HT-29 (cell line): ENCODE measurements at places on chromosomes 16 and 17.

- DNase-seq = no peak
These were observed 5.7 kb downstream of the NUPR1 start for GRCh38 chr16:28532940-28533647.

DNA sequence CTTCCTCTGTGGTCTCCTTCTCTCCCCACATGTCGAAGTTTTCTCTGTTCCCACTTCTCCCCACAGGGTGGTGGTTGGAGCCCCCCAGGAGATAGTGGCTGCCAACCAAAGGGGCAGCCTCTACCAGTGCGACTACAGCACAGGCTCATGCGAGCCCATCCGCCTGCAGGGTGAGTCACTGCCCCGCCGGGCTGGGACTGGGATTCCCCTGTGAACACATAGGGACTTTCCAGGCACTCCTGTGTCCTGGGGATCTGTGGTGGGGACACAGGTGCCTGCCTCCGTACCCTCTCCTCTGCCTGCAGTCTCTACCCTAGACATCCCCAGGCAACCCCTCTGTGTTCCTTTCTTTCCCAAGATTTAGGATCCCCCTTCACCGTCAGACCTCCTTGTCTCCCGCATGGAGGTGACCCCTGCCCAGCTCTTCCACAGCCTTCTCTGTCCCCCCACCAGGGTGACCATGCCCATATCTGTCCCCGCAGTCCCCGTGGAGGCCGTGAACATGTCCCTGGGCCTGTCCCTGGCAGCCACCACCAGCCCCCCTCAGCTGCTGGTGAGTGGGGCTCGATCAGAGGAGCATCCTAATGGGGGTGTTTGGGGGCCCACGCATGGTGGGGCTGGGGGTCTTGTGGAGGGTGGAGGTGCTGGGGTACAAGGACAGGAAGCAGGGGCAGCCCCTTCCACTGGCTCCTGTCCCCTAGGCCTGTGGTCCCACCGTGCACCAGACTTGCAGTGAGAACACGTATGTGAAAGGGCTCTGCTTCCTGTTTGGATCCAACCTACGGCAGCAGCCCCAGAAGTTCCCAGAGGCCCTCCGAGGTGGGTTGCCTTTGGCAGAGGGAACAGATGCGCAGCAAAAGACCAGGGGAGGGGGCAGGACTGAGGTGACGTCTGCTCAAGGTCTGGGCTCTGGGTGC is 5.8 kb downstream of the ITGAM start:
- DNase-seq = peak; percentile 23

- no peak for DNase-seq
These were observed 66.2 kb downstream of the IQCK start for GRCh38 chr16:19784183-19784736.

- DNase-seq = no peak
These were observed at the start of gene HS3ST2 for GRCh38 chr16:22813948-22814710. HS3ST2 (plus strand) TSS chr16:22814162; CDS start chr16:22814611, 449 bp downstream.

GRCh38 chr16:75209944-75210343 is 3.0 kb upstream of the CTRB2 start:
- DNase-seq = no peak

DNA sequence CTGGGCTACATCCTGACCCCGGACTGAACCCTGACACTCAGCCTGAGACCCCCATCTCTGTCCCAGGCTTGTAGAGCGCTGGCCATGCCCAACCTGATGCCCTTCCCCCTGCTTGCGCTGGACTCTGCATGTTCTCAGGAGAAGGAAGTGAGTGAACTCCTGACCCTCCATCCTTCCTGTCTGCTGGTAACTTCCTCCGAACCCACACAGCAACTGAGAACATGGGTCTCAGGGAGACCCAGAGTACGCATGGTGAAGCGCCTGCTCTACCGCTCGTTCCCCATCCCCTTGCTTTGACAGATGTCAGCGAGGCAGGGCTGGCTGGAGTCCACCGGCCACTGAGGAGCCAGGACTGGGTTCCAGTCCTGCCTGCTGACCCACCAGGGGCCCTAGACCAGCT is 6.1 kb downstream of the CAMKK1 start:
- DNase-seq = no peak

DNA sequence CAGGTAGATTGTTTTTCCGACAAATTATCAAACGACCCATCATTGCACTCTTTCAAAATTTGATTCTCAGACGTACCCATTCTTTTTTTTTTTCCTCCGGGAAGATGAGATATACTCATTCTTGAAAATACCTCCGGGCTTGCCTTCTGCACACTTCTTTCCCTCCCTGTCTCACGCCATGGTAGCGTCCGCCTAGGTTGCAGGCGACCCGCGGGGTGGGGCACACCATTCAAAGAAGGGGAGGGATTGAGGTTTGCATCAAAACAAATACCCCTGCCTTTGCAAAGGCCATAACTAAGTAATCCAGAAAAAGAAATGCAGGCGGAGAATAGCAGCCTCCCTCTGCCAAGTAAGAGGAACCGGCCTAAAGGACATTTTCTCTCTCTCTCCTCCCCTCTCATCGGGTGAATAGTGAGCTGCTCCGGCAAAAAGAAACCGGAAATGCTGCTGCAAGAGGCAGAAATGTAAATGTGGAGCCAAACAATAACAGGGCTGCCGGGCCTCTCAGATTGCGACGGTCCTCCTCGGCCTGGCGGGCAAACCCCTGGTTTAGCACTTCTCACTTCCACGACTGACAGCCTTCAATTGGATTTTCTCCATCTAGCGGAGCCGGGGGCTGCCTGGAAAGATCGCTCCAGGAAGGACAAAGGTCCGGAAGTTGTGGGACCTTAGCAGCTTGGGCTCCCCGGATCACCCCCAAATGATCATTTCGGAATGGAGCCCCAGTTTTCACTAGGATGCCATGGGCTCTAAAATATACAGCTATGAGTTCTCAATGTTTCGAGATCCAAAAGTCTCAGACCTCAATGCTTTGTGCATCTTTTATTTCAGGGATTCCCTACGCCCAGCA is 843 bp downstream of the TP53 start:
- peak; percentile 88 for DNase-seq

DNA sequence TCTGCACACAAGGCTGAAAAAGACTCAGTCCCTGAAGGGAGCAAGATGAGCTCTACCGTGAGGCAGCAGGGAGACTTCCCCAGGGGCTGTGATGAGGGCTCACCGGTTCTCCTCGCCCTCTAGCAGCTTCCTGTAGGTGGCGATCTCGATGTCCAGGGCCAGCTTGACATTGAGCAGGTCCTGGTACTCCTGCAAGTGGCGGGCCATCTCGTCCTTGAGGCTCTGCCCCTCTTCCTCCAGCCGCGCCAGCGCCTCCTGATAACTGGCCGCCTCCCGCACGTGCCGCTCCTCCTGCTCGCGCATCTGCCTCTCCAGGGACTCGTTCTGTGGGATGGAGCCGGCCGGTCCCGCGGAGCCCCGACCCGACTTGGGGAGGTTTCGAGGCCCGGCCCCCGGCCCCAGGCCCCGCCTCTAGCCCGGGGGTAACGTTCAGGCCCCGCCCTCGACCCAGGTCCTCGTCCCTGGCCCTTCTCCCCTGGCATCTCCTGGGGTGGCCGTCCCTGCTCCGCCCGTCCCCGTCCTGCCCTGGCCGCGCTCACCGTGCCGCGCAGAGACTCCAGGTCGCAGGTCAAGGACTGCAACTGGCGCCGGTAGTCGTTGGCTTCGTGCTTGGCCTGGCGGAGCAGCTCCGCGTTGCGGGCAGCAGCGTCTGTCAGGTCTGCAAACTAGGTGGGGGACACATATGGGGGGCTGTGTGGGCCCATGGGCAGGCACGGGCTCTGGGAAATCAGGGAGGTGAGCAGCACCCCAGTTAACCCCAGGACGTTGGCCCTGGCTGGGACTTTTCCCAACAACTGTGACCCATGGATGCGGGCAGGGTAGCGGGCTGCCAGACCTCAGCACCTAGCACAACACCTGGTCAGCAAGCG is 3.9 kb downstream of the GFAP start:
- peak; percentile 75 for DNase-seq

DNA sequence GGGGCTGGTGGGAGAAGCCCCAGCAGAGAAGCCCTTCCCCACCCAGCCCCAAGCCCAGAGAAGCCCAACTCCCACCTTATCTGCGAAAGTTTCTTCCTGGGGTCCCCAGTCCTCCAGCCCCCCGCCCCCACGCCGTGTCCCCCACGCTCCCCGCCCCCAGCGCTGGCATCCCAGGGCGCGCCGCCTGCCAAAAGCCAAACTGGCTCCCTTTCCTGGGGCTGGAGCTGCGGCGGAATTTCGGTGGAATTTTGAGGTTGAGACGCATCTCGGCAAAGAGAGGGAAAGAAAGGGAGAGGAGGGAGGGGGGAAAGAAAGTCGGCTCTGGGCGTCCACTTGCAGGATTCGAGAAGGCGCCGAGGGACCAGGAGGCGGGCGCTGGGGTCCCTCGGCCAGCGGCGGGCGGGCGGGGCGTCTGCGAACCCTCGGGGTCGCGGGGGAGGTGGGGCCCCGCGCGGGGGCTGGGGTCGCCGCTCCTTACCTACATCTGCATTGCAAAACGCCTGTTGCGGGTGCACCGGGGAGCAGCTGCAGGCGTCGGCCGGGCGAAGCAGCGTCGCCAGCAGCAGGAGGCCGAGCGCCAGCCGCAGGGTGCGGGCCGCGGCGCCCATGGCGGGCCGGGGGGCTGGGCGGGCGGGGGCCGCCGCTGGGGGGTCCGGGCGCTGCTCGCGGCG is 571 bp downstream of the TIMP2 start:
- no peak for DNase-seq

DNA sequence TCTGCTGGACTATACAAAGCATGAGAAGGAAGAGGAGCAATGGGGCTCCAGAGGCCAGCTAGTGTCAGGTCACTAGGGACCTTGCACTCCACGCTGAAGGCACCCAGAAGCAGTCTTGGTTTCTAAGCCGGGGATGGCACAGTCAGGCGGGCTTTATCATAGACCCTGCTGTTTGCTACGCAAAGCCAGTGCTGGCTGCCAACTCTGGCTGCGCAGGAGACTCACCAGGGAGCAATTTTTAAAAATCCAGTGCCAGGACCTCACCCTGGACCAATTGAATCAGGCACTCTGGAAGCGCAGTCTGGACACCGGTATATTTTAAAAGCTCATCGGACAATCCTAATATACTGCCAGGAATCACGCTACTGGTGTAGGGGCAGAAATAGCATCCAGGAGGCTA is 368.5 kb upstream of the XYLT1 start:
- DNase-seq = no peak

GRCh38 chr16:88593489-88593888 is 23.3 kb downstream of the ZC3H18 start:
- no peak for DNase-seq

DNA sequence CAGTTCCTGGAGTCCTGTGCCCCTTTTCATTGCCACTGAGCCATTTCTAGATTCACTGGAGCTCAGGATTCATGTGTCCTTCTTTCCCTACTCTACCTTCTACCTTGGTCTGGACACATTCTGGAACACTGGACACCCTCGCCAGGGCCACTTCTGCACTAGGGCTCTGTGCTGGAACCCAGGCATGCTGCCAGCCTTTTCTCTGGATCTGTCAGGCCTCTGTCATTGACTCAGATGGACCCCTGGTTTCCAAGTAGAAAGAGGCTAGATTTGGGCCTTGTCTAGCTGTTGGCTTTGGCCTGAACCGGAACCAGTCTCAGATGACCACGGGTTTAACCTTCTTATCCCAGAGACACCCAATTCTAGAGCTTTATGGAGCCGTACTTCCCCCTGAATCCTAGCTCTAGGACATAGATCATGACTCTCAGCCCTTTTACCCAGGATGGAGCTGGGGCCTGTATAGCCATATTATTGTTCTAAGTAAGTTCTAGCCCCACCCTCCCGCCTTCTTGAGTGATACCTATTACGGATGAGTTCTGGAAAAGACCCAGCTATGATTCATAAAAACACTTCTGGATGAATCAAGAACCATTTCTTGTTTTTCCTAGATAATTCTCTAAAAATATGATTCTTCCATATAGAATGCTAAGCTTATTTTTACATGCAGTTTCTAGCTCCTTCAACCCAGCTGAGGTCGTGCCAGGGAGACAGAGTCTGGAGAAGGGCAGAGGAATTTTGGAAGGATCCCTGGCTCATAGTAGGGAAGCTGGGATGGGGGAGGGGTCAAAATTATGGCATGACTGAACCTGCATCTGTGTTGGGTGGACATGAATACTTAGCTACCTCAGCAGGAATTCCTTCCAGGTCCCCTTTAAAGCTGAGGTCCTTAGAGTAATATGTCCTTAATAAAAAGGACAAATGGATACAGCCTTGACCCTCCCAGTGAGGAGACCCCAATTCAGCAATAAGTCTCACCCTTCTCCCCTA is 1.1 kb upstream of the CHRNB1 start:
- no peak for DNase-seq

DNA sequence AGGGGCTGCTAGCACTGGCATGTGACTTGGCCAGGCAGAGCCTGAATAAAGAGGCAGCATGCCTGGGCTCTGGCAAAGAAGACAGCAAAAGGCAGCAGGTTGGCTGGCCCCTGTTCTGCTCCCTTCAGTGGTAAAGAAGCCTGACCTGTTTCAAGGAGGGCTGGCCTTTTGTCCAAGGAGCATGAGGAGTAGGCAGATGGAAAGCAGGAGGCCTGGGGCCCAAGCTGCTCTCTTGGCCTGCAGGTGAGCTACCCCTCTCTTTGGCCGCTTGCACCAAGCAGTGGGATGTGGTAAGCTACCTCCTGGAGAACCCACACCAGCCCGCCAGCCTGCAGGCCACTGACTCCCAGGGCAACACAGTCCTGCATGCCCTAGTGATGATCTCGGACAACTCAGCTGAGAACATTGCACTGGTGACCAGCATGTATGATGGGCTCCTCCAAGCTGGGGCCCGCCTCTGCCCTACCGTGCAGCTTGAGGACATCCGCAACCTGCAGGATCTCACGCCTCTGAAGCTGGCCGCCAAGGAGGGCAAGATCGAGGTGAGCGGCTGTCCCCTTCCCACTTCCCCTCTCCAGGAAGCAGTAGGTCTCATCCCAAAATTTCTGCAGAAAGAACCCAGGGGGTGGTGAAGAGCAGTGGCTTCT is 8.0 kb downstream of the TRPV2 start:
- DNase-seq = no peak

DNA sequence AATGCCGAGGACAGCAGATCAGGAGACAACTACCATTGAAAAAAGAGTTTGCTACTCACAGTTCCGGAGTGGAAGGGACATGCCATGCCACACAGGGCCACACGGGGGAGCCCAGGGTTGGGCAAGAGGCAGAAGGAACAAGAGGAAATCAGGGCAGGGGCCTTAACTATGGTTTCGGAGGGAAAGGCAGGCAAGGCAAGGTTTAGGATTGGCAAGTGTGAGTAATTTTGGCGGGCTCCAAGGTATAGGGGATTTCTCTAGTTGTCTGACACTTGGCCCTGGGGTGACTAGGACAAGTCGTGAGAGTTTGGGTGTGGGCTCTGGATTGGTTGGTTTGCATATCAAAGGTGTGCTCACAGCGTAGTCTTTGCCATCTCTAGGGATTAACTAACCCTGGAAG is 27.0 kb upstream of the NTN1 start:
- peak; percentile 20 for DNase-seq

- no peak for DNase-seq
These were observed 38.2 kb upstream of the ZFHX3 start for GRCh38 chr16:73086108-73086507.

GRCh38 chr16:4371357-4372000 is at the start of gene VASN:
VASN (plus strand) TSS chr16:4371848; CDS start chr16:4380878, 9,030 bp downstream.
- peak; percentile 73 for DNase-seq
